ENCODE measurements at places on chromosomes 11 and 22. TPM values are rescaled to one million over a fixed set of nuclear protein-coding genes. Genes with fewer than 3 reads are reported as not detected.

Gene TRAPPC4
- total RNA-seq, result 57.8 TPM

Gene BBOX1
- total RNA-seq, result 0.08 TPM

Gene BDNF
- 10.1 TPM for total RNA-seq

Gene PTS
- total RNA-seq, result 28.3 TPM

Gene OR4A16
- total RNA-seq, result not detected

Gene TMEM138
- total RNA-seq, result 104 TPM

Gene GLB1L3
- total RNA-seq, result not detected

Gene UBQLN3
- not detected for total RNA-seq

All from A549 treated with Hydrocortisone at 1 μM for 4 hours (cell line).